IPS-NIHi11 (cell line): ENCODE measurements at places on chromosomes 2 and 18.

DNA sequence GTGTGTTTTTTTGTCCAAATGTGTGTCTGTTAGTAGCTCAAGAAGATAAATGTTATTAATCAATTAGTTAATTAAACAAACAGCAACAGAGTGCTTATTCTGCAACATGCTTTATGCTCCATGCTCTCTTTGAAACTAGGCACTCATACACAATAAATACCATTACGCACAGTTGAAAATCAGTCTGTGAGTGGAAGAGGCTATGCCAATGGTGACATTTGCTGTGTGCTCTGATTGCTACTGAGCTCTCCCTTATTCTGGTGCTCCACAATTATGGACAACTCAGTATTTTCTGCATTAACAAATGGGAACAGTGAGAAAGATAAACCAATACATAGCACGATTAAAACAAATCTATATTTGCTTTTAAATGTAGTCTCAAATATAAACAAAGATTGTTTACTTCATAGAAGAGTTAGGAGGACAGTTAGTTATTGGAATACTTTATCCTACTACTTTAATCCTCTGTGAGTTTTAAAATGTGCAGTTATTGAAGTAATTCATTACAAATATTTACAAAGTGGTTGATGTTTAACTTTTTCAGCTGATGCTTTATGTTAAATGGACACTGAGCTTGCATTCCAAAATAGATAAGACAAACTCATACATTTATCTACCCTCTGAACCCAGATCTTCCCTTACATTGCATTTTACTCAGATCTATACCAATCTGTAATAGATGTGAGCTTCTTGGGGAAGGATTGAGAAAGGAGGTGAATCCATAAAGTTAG lies 55.3 kb downstream of the NXPH2 start:
- no peak for DNase-seq

DNA sequence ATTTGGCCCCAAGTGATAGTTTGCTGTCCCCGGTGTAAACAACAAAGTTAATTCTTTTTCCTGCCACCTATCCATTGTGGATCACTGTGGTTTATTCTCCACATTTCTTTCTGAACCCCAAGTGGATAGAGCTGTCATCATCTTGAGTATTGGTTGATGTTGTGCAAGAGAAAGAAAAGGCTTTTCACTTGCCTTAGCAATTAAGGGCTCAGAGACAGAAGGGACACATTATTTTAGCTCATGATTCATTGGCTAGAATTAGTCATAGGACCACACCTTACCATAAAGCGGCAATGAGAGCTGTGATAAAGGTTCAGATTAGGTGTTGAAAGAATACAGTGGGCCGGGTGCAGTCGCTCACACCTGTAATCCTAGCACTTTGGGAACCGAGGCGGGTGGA lies 442.1 kb upstream of the DCC start:
- DNase-seq, result no peak

- peak; percentile 19 for DNase-seq
Observed at GRCh38 chr2:225667445-225667844, 267.9 kb downstream of the NYAP2 start.

DNA sequence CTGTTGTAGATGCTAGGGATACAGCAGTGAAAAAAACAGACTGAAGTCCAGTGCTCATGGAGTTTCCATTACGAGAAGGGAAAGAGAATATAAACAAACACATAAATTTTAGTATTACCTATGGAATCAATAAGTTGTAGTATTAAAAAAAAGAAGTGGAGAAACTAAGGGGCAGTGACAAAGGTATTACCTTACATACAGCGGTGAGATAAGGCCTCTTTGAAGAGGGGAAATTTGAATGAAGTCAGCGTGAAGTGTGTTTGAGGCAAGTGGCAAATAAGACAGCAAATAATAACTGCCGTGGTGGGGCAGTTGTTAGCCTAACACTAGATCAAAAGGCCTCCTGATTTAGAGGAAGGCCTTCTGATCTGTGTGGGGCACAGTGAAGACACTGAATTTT lies 57.9 kb downstream of the TLK1 start:
- DNase-seq, result no peak

DNA sequence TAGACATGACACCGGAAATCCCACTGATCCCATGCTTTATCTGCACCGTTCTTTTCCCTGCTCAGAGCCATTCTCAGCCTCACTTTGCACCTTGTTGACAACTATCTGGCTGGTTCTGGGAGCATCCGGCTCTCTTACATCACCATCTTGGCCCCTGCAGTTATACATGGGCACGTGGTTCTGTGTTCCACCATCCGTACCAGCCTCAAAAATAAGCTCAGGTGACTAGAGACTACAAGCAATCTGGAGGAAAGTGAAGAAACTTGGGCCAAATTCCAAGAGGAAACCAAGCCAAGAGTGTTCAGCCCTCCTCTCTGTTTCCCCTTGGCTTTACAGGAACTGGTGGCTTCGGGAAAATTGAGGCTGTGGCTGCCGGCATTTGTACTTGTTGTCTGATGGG lies 244.6 kb upstream of the ACVR2A start:
- no peak for DNase-seq

DNA sequence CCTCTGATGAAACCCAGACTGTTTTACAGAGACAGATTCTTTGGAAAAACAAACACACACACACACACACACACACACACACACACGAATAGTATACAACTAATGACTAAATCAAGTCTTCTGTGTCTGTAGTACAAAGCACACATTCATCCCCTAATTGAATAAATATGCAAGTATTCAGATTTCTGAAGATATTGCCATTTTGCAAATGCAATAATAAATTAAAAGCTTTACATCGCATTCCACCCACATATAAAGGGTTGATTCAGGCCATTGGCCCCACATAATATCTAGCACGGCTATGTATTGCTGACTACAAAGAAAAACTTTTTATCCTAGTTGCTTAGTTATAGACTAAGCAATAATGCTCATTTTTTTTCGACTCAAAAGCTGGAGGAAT lies 86.2 kb downstream of the PAX3 start:
- no peak for DNase-seq

DNA sequence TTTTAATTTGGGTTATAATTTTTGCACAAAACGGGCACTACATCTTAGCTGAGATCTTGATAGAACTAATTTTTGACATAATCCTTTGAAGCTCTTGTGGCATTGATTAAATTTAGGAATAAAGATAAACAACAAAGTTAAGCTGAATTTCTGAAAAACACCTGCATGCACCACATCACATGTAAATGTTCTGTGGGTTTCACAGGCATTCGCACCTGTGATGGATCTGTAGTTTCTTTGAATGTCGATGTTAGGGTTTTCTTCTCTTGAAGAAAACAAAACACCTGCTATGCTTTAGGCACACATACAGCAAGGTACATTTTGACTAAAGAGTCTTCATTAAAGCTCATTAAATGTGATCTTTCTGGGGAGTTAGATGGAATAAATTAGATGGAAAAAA lies 60.3 kb downstream of the RPIA start:
- no peak for DNase-seq

GRCh38 chr2:133362061-133362476 lies 206.2 kb downstream of the NCKAP5 start:
- DNase-seq, result no peak

DNA sequence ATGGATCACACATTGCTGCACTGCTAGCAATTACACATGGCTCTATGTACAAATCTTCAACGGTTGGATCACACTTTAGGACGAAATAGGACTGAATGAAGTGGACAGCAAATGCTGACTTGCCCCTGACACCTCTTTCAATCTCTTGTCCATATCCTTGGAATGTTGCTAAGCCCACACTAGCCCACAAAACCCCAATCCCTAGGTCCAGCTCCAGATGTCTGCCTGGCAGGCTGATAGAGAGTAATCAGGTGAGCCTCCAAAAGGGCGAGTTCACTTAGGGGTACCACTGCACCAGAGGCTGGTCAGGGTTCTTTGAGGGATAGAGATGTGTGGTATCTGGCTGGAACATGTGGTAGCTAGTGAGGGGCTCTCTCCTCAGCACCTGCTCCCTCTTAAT lies 18.5 kb upstream of the FHOD3 start:
- no peak for DNase-seq

DNA sequence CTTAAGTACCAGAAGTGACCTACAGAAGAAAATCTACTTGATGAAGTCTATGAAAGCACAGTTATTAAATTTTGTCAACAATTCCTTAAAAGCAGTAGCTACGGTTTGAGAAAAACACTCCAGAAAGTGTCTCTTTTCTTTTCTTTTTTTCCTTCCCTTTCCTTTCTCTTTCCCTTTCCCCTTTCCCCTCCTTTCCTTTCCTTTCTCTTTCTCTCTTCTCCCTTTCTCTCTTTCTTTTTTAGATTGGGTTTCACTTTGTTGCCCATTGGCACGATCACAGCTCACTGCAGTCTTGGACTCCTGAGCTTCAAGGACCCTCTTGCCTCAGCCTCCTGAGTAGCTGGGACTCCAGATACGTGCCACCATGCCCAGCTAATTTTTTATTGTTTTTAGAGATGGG lies 2.6 kb upstream of the ALMS1 start:
- no peak for DNase-seq

- DNase-seq, result no peak
Observed at GRCh38 chr2:197377670-197378069, 57.2 kb downstream of the SF3B1 start.

DNA sequence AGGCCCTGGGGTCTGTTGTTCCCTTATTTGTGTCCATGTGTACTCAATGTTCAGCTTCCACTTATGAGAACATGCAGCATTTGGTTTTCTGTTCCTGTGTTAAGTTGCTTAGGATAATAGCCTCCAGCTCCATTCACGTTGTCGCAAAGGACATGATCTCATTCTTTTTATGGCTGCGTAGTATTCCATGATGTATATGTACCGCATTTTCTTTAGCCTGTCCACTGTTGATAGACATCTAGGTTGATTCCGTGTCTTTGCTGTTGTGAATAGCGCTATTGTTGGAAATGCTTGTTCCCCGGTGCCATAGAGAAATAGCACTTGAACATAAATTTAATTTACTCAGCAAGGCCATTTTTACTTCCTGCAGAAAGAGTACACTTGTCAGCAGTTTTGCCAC lies 51.3 kb upstream of the EPAS1 start:
- DNase-seq, result no peak

GRCh38 chr18:58438958-58439300 lies 190.0 kb downstream of the ALPK2 start:
- no peak for DNase-seq

DNA sequence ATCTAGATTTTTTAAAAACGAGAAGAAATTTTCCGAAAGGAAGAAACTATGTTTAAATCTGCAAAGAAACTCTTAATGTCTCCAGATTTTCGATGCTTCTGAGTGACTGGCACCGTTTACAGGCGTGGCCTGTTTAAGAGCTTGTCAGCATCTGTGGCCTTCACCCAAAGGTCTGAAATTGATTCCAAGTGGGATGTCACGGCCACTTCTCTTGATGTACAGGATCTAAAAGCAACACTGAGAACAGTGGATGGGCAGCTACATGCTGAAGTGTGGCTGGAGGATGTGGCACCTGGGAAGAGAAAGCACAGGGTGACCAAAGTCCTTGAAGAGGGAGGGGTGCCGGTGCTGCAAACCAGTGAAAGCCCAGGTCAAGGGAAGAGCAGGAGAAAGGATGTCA lies 28.0 kb downstream of the EMILIN2 start:
- DNase-seq, result no peak

GRCh38 chr2:239241431-239241960 lies 159.3 kb downstream of the HDAC4 start:
- DNase-seq, result no peak
